Left forelimb (tissue), 1 donor: ENCODE measurements at places on chromosomes 3 and 15.

DNA sequence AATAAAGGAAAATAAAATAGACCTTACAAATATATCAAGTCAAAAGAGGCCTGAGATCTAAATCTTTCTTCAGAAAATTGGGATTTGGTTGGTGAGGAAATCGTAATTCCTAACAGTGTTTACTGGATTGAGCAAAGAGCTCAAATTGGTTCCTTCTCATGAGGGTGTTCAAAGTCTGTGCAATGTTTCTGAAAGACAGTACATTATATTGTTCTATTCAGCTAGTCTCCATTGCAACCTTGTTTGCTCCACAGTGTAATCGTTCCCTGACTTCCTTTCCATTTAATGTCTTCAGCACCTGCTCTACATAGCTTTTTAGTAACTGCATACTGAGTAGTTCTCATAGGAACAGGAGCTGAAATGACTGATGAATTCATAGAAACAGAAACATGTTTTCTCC, 326.8 kb downstream of the SUCLG2 start:
- no peak for DNase-seq

- DNase-seq: no peak
Measured at GRCh38 chr15:77617476-77618230, 15.1 kb downstream of the LINGO1 start.

GRCh38 chr3:36215241-36215640, 165.1 kb upstream of the STAC start:
- DNase-seq: no peak

DNA sequence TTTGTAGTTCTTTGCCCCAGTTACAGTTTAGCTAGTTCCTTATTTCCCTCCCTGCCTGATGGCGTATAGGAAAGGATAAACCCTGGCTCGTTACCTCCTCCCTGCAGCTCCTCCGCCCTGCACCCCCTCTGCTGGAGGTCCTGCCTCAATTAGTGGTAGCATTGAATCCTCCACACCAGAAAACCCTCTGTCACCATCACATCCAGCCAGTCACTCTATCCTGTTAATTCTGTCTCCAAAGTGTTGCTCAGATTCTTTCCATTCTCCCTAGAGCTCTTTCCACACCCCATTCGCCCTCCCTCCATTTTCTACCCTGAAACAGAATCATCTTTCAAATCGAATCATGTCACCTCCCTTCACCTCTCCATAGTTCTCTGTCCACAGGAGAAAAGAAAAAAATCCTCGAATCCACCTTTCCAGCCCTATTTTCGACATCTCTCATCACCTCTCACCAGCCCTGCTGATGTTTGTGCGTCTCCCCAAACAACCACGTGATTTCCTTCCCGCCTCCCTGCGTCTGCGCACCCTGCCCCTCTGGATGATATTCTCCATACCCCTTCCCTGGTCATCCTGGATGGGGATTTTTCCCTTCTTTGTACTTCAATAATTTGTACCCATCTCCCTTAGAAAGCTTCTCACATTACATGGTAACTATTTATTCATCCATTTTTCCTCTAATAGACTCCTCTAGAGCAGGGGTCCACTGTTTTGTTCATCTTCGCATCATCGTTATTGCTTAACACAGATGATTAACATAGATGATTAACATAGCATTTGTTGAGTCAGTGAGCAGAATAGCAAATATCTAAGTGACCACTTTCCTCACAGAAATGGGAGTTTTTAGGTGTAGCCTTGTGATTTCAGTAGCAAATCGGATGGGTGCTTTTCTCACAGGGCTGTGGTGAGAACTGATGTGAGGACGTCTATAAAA, 37.1 kb downstream of the MAP3K13 start:
- DNase-seq: no peak

DNA sequence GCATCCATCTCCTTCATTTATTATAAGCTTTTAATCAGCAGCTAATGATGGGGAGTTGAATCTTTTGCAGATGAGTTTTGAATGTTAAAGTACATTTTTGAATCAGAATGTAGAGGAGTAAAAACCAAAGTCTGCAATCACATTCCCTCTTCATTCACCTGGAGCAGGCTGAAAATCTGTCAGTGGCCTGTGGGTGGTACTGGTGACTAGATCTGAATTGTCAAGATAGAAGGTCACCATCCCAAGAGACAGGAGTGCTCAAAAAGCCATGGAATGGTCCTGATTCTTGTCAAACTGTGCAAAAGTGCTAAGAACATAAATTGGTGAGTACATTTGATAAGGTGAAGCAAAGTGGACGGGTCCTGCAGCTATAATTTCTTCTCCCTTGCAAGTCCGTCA, 881.3 kb upstream of the NR2F2 start:
- no peak for DNase-seq

DNA sequence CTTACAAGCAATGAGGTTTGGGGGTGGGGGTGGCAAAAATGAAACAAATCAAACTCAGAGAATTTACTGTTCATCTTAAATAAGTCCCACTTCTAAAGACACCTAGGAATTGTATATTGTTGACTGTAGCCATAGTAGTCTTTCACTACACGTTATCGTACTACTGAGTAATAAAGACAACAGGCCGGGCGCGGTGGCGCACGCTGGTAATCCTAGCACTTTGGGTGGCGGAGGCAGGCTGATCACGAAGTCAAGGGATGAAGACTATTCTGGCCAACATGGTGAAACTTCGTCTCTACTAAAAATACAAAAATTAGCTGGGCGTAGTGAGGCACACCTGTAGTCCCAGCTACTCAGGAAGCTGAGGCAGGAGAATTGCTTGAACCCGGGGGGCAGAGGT, 231.6 kb downstream of the CTNNB1 start:
- DNase-seq: no peak

DNA sequence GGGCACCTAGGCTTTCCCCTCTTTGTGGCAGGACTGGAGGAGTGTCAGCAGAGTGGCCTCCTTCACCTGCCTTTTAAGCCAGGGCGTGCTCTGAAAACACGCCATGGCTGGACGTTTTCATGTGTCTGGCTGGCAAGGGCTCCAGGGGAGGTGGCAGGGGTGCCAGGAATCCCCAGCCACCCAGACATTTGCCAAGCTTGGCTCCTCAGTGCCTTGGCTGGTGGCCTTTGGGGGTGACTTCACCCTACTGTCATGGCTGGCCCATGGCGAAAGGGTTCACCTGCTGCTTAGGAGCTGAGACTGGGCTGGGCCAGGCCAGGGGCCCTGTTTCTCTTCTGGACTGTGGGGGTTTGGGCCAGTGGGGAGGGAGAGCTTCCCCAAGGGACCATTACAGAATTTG, 17.6 kb downstream of the KLF13 start:
- no peak for DNase-seq

DNA sequence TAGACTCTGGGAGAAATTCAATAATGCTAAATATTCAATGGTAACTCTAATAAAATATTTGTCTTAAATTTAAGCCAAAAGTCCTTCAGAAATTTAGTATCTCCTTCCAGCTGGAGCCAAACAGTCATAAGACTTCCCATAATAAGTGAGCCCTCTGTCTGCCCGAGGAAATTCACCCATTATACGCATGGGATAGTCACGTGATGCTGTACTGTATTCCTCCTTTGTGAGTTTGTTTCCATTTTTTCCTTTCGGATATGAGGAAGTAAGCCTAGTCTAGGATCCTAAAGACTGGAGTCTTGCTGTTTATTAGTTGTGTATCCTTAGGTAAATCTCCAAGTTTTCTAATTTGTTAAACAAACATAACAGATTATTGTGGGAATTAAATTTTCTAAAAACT, 110.4 kb upstream of the PLAAT1 start:
- no peak for DNase-seq

DNA sequence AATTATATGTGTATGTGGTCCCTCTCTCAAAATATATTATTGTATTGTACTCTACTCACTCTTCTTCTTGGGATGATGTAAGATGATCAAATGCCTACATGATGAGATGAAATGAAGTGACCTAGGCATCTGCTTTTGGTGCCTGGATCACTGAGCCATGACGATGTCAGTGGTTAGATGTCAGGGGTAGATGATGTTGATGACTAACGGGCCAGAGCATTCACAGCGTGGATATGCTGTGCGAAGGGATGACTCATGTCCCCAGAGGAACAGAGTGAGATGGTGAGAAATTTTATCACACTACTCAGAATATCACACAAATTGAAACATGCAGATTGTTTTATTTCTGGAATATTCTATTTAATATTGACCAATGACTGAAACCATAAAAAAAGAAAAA, 233.9 kb upstream of the CADM2 start:
- DNase-seq: no peak
